ENCODE measurements at places on chromosomes 13 and 19.

GRCh38 chr13:74062933-74063332, 71.3 kb downstream of the KLF12 start:
- peak; percentile 55 for DNase-seq

DNA sequence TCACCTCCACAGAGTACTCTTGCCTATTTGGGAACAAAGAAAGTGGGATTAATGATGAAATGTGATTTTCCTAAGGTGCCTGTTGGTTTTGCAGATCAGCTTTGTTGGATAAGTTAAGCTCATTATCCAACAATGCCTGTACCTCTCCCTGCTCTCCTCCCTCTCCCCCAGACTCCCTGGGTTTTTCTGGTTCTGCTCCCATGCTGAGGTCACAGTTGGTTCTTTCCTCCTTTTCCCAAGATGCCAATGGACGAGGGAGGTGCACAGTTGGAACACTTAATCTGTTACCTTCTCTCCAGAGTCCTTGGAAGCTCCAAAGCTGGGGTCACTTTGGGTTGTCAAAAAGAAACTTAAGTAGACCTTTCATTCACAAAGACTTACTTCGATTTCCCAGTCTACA, 1.6 kb downstream of the OXGR1 start:
- no peak for DNase-seq

DNA sequence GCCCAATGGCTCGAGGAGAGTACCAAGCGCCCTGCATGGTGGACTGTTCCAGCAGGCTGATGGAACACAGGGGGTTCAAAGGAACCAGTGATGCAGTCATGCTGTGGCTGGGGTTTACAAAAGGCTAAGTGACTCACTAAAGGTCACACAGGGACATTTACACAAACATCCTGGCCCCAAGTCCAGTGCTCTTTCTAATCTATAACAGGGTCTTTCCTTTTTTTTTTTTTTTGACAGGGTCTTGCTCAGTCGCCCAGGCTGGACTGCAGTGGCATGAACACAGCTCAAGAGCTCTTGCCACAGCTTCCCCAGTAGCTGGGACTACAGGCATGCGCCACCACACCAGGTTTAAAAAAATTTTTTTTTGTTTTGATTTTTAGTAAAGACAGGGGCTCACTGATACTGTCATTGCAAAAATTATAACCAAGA, 2.8 kb upstream of the SLC25A15 start:
- no peak for DNase-seq

DNA sequence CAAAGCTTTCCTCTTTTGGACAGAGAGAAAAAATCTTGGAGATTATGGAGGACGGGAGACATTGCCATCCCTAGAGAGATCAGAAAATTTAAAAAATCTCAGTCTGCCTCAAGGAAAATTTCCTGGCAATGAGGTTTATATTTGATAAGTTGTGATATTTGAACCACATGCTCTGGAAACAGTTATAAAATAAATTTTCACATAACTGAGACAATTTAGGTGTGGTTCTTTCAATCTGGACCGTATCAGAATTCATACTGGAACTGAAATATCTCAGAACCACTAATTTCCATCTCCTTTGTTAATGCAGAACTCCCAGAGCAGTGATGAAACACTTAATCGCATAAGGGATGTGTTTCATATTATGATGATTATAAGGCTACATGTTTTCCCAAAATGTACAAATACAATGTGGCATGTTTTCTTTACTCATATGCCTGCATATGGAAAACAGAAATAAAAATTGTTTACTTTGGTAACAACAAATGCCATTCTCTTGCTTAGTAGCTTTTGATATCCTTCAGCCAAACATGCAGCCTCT, 13.7 kb downstream of the UBE2L5 start:
- DNase-seq, result no peak

- DNase-seq, result no peak
Measured at GRCh38 chr13:113545455-113545930, 39.1 kb upstream of the TFDP1 start.

DNA sequence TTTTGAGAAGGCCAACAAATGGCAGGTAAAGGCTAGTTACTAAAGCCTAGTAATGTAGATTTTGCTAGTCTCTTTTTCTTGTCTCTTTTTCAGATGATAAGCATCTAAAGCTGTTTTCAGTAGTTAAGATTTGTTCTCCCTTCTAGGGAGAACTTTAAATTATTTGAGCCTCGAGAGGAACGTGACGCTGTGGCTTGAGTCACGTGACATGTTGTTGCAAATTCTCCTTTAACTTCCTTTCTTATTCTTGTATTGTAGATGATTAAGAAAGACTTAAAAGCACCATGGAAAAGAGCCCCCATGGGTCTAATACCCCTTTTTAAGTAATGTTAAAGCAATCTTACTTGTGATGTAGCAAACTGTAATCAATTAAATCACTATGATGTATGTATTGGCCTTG, 2698.7 kb downstream of the PCDH9 start:
- no peak for DNase-seq

GRCh38 chr19:17448131-17448967, at the start of gene TMEM221:
TSS of gene TMEM221 (minus strand) at chr19:17448668. CDS start at chr19:17448462, 206 bp downstream.
- no peak for DNase-seq

DNA sequence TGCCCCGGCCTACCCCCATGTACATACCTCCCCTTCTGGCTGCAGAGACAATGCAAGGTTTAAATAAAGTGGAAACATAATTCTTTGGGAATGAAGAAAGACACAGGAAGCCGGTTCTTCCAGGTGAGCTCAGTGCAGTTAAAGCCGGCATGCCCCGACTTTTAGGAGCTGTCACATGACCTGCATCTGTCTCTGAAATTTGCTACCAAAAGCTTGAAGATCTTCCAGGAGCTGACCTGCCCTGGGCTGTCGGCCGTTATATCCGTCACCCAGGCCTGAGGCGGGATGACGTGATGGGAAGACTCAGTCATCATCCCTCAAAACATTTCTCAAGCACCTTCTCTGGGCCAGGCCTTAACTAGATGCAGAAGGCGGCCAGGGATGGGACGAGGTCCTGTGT, 10.3 kb downstream of the RAB8A start:
- no peak for DNase-seq

DNA sequence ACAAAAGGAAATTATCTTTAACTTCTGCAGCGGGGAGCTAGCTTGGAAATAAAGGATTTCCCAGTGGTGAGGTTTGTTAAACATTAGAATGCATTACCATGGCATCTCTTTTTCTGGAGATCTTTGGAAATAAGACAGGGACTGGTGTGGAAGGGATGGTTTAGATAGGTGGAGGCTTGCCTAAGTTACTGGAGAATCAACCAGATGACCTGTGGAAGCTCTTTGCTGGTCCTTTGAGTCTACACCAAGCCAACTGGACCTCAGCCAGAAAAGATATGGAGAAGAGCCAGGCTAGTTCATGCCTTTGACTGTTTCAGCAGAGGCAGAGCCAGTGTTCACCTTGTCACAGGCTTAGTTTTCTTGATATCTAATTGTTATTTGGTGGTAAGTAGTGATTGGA, 134.7 kb downstream of the KCNRG start:
- no peak for DNase-seq

DNA sequence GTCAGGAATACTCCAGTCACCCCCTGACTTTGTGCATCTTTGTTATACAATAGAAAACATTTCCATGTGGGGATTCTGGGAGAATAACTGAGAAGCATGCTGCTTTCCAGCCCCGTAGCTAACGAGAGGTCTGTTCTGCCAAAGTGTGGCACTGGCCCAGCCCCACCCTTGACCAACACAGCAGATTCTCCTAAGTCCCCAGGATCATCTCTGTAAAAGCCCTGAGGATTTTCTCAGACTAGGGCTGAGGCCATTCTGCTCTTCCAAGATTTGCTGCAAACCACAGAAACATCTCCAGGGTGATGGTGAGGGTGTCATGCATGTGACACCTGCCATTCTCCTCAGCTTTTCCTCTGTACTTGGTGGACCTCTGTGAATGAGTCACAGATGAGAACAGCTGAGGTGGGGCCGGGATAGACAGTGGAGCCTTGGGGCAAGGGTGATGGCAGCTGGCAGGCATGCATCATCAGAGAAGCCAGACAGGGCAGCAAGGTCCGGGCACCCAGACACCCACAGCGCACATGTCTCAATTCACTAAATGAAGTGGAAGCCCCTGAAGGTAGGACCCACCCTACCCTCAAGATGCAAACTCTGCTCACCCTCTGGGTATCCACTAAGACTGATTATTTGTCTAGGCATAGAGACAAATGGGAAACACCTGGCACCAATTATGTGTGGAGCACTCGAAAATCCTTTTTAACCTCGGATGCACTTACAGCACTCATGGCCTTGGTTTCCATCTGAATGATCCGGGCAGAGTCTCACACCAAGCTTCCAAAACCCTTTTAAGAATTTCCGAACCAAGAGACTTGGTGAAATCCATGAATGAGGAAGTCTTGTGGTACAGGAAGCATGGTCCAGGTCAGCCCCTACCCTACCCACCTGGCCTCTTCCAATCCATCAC, 20.1 kb upstream of the DOCK9 start:
- DNase-seq, result peak; percentile 13

GRCh38 chr19:21430675-21431074, 33.7 kb downstream of the ZNF493 start:
- DNase-seq, result no peak

DNA sequence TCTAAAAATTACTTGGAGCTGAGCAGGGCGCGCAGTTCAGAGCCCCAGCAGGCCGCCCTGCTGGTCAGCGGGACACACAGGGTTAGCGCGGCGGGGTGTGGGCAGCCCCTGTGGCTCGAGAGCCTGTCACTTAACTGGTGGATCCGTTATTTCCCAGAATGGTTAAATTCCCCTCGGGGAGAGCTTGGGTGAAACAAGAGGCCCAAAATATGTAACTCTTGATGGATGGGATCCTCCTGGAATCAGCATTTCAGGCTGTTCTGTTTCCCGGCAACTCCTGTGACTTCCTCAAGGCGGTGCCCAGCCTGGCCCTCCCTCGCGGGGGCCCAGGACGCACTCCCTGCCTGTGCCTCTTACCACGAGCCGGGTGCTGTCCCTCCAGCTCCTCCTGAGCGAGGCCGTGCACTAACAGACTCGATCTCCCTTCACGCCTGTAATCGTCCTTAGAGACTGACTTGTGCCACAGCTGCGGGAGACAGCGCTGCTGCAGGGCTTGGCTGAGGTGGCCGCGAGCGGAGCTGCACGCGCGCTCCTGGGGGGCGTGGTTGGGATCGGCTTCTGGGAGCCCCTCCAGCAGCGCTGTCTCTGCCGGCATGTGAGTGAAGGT, 9.7 kb downstream of the PTBP1 start:
- no peak for DNase-seq

- DNase-seq, result no peak
Measured at GRCh38 chr19:45842198-45842597, 20.7 kb downstream of the SYMPK start.

DNA sequence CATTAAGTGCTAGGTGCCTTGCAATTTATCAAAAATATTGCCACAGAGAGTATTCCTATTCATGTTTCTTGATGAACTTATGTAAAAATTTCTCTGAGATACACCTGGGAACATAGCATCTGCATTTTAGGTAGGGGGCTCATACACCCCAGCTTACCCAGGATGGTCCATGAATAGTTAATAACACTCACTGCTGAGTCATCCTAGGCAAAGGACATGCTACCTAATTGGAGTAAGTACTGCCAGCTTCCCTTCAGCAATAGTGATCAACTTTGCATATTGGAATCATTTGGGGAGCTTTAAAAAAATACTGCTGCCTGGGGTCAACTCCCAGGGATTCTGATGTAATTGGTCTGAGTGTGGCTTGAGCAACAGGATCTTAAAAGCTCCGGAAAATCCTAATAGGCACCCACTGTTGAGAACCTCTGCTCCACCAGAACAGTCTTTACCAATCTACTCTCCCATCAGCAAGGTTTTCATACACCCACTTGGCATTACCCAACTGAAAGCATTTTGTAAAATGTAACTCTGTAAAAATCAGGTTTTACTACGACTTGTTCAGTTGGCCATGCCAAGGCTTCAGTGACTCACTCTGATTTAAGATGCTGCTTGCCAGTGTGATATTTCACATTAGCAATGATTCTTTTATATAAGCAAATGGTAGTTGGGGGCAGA, 67.2 kb upstream of the FNDC3A start:
- no peak for DNase-seq

- DNase-seq, result no peak
Measured at GRCh38 chr13:39587939-39588338, 15.1 kb downstream of the LHFPL6 start.

- no peak for DNase-seq
Measured at GRCh38 chr19:6402837-6403608, 10.1 kb upstream of the GTF2F1 start.

GRCh38 chr13:56528040-56528790, 612.5 kb upstream of the PRR20A start:
- DNase-seq, result no peak

DNA sequence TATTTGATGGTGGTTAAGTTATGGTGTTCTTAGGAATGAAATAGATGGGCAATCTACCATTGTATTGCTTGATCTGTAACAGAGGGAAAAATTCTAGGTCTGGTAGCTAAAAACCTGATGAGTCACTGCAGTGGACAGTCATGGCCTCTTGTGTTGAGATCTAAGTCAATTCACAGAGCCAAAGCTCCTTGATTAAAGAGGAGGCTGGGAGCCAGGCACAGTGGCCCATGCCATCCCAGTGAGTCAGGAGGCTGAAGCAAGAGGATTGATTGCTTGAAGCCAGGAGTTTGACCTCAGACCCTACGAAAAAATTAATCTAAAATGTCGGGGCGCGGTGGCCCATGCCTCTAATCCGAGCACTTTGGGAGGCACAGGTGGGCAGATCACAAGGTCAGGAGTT, 67.1 kb upstream of the KPNA3 start:
- no peak for DNase-seq

GRCh38 chr19:38441657-38442348, 8.3 kb downstream of the RYR1 start:
- DNase-seq, result no peak

GRCh38 chr19:7833225-7834099, 3.4 kb downstream of the EVI5L start:
- DNase-seq, result peak; percentile 93

DNA sequence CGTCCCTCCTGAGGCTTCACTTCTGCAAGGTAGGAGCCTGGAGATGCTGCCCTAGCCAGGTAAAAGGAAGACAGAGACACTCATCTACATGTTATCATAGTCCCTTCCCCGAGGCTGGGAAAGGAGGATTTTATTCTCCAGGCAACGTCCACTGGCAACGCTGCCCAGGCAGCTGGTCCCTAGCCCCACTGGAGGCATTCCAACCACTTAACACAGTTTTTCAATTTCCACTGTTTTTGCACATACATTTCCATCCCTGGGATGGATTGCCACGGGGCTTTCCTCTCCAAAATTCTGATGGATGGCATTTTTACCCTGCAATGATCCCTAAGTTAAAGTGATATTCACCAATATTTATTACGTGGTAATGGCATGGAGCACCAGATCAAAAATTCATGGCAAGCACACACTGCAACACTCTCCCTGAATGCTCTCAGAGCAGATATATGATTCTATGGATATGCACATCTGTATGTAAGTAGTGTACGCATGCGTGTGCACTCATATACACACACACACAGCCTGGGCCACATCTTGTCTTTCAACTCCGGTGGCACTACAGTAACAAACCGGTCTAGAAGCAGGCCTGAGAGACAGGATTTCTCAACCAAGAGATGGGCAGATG, 322.3 kb upstream of the TSHZ3 start:
- DNase-seq, result no peak

GRCh38 chr13:39810091-39810877, 154.8 kb downstream of the COG6 start:
- no peak for DNase-seq

- peak; percentile 90 for DNase-seq
Measured at GRCh38 chr19:19900729-19901444, at the start of gene ZNF93. TSS of gene ZNF93 (plus strand) at chr19:19900946. CDS start at chr19:19901089, 143 bp downstream.

Data from NCI-H2171 treated with DMSO at 0.1 percent for 48 hours (cell line).